Choroid plexus epithelial cell (primary cell): ENCODE measurements at places on chromosomes 4 and X.
A peak's percentile ranks its signal among the peaks of the same experiment; 100 is the strongest.

DNA sequence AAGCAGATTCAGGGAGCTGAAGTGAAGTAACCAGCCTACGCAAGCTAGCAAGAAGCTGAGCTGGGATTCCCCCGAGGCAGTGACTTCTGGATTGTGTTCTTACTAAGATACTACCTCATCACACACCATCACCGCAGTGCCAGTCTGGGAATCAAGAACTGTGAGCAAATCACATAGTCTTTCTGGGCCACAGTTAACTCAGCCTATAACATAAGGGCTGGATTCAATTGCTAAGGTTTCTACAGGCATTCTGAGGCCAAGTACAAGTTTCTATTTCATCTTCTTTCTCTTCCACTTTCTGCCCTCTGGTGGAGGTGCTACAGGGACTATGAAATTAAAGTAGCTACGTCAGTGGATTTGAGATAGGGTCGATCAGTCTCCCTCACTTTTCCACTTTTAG, 1.4 kb upstream of the CORIN start:
- DNase-seq = peak; percentile 78

GRCh38 chrX:109880629-109881028, 122.3 kb upstream of the TMEM164 start:
- no peak for DNase-seq

GRCh38 chr4:94583914-94584641, 132.3 kb downstream of the PDLIM5 start:
- no peak for DNase-seq

DNA sequence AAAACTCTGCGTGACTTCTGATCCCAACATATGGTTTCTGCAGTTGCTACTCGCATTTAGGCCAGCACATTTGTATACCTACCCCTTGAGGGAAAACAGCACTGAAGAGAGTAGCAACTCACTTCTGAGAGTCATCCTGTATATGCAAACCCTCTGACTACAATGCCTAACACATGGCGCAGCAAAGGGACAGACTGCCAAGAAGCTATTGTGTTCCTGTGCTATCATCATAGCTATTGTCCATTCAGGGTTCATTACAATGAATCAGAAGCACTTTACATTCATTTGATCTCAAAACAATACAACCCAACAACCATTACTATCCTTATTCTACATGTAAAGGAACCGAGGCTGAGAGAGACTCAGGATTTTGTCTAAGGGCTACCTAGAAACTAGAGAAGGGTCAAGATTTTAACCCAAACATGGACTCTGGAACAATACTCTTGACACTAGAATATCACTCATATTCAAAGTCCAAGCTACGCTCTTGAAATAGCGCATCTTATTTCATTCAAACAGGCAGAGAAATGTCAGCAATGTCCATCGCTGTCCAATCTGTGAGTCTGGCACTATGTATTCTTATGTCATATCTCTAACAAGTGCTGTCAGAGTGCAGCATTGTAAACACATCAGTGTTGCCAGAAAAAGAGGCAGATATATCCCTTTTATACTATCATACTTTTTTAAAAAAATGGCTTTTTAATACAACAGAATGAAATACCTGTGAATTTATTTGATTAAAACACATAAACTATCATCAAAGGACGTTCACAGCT, 173.6 kb downstream of the CORIN start:
- DNase-seq = no peak

GRCh38 chr4:105996845-105997244, 101.6 kb downstream of the NPNT start:
- DNase-seq = no peak

- peak; percentile 71 for DNase-seq
Measured at GRCh38 chrX:70979136-70979762, 48.4 kb upstream of the SLC7A3 start.

DNA sequence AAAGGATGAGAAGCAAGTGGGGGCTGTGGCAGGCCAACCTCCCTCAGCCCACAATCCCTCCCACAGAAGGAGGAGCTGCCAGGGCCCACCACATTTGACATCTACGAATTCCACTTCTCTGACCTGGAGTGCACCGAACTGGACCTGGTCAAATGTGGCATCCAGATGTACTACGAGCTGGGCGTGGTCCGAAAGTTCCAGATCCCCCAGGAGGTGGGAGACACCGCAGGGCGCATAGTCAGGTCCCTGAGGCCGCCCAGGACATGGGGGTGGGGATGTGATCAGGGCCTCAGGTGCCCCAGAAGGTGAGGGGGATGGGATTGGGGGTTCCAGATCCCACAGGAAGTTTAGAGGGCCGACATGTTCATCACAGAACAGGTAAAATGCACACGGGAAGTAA, 13.7 kb downstream of the ATP5ME start:
- DNase-seq = no peak

DNA sequence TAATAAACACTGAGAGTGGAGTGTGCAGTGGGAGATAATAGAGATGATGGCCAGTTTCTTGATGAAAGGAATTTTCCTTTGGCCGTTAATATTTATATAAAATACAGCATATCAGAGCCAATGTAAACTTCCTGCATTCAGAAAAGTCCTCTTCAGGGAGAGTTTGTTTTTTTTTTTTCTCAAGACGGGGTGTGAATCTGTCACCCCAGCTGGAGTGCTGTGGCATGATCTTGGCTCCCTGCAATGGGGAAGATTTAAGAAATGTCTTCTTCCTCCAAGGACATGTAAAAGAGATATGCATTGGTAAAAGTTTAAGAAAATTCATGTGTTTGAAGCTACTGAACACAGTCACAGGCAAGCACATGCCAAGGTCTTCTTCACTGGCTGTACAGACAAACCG, 25.4 kb upstream of the TBC1D9 start:
- peak; percentile 8 for DNase-seq

DNA sequence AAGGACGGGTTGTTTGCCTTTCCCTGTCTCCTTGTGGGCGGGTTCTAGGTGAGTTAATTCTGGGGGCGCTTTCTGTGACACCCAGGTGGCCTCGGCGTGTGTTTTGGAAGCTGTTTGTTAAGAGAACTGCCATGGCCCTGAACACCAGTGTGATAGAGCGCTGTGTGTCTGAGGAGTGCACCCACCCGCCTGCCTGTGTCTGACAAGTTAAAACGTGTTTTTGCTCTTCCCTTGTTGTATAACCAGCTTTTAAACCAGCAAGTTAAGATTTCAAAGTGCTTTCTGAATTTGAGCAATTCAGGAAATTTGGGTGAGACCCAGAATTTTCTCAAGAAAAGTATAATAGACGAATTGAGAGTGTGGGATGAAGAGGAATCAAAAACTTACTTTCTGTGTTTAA, 55.2 kb upstream of the HGFAC start:
- DNase-seq = no peak
